ENCODE measurements at places on chromosomes 4 and X.

- DNase-seq: no peak
These were observed 1225.9 kb downstream of the PCDH19 start for GRCh38 chrX:99184153-99184552.

DNA sequence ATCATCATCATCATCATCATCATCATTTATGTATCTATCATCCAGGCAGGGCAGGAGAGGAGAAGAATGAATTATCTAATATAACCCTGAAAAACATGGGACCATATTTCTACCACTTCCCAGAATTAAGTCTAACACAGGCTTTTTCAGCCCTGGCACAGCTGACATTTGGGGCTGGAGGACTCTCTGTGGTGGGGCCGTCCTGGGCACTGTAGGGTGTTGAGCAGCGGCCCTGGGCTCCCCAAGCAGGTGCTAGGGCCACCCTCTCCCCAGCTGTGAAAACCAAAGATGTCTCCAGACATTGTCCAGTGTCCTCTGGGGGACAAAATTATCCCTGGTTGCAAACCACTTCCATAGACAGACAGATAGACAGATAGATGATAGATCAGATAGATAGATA, 288.4 kb downstream of the CRLF2 start:
- peak; percentile 23 for DNase-seq

GRCh38 chr4:14178421-14178820, 550.9 kb upstream of the BOD1L1 start:
- no peak for DNase-seq

DNA sequence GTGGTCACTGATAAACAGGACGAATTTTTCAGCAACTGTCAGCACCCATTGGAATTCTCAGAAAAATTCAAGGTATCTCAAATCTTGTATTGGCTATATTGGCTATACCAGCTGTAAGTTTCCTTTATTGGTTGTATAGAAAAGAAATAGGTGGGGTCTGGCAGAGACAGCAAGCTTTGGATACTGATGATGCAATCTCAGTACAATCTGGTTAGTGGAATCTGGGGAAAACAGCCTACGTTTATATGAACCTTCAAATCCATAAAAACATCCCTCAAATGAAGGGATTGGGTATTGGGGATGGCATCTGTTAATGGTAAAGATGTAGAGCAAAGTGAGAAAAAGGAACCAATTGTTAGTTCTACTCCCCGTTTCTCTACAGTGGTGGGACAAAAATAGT, 76.4 kb upstream of the MBNL3 start:
- DNase-seq: no peak

DNA sequence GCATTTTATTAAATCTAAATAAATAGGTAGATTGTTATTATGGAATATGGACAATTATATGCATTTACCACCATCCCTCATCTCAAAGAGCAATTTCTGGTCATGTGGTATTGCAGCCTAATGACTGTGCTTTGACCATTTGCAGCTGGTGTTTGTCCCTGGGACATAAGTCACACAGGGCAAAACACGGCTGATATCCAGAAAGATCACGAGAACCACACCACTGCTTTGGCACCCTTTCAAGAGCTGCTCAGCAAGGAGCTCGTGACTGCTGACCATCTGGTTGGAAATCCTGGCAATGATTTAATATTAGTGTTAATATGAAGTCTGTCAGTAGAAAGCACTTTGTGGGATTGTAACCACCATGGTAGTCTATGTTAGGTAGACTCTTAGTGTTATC, 545.0 kb downstream of the GBA3 start:
- no peak for DNase-seq

DNA sequence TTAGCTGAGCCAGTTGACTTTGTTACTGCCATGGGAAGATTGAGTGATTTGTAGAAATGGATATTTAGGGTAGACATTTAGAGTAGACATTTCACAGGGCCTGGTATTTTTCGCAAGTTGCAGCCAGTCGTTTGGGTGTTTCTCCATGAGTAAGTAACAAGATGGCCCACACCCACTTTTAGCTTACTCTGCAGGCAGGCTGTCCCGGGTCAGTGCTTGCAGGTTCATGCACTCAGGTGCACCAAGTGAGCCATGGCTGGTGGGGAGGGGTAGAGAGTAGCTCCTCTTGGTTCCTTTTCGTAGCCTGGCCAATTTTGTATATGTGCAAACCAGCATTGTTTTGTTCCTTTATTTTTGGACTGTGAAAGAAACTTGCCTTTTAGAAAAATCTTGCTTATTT, 145.6 kb downstream of the POLA1 start:
- no peak for DNase-seq

DNA sequence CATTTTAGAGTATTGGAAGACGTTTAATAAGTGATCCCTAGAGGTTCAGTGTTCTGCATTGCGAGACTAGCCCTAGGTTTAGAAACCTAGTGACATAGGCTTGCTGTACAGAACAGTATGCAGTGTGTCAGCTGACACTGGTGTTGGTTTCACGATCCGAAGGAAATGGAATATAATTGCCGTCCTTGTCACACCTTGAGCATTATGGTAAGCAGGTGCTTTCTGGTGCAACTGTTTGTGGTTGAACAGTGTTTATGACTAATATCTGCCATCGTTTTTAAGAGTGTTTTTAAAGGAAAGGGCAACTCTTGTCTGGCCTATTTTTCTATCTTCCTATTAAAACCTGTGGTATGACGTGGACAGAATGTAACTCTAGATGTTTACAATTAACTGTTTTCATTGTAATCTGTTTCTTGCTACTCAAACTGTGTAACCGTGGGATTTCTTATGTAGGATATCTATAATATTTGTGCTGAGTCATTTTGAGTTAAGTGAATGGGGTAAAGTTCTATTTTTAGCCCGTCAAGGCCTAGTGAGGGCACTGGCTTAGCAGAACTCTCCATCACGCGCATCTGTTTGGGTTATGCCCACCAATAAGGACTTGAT, 53.8 kb upstream of the TBC1D14 start:
- DNase-seq: no peak

GRCh38 chr4:74805601-74806000, 11.3 kb upstream of the BTC start:
- DNase-seq: no peak

DNA sequence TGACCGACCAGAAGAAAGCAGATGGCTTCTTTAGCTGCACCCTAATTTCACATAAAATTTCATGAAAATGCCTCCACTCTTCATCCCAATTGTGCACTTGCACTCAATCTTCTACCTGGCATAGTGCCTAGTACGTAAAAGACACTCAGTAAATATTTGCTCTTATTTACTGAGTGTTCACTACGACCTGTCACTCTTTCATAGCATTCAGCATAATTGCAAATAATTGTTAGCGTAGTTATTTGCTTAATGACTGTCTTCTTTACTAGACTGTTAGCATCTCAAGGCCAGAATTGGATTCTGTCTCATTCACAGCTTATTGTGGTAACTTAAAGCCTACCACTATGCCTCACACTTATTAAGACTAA, 130.2 kb downstream of the ENOX2 start:
- DNase-seq: no peak

DNA sequence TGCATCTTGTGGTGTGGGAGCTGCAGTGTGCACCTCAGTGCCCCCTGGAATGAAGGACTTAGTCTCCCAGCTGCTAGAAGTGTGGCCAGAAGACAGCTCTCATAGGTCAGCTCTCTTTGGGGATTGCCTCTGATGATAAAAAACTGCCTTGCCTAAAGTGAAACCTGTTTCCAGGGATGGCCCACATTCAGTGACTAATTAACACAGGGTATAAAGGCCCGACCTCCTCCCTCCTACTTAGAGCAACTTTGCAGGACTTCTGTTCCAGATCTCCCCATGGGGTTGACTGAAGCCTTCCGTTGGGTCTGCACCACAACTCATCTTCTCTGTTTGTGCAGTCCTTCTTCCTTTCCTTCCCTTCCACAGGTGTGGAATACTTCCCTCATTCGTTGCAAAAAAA, 53.2 kb downstream of the SPINK2 start:
- no peak for DNase-seq

- DNase-seq: peak; percentile 61
These were observed 773 bp upstream of the VMA21 start for GRCh38 chrX:151396042-151396824.

DNA sequence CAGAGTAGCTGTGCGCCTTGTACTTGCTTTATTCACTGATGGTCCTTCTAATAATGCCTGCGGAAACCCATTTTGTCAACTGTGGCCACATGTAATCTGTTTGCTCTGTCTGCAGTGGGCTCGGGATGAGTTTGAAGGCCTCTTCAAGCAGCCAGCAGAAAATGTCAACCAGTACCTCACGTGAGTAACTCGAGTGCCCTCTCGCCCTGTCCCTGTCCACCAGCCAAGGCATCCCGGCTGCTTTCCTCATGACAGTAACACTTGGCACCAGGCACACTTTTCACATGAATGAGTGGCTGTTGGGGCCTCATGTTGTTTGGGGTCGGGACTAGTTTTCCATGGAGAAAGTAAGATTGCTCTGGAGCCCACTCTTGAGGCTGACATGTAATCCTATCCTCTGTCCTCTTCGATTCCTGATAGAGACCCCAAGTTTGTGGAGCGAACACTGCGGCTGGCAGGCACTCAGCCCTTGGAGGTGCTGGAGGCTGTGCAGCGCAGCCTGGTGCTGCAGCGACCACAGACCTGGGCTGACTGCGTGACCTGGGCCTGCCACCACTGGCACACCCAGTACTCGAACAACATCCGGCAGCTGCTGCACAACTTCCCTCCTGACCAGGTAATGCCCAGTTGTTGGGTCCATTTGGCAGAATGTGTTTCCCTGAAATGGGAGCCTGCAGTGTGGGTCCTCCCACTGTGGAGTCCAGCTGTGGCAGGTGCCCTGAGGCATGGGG, 8.8 kb upstream of the CDK16 start:
- DNase-seq: no peak

- no peak for DNase-seq
These were observed 6.9 kb downstream of the ZDHHC9 start for GRCh38 chrX:129836827-129837226.

DNA sequence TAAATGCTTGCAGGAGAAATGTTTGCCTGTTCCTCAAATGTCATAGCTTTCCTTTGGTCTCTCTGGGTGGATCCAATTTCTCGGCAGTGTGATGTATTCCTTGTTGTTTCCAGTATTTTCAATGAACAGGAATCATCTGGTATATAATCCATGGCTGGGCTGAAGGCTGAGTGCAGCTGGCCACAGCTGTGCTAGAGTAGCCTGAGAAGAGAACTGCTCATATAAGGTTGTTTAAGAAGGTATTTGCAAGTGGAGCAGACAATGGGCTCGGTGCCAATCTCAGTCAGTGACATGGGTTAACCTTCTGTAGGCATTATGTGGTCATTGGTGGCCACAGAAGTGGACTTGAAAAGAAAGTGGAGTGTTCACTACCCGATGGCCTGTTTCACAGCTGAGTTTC, 390.3 kb downstream of the SPRY1 start:
- DNase-seq: no peak

- DNase-seq: no peak
These were observed 482 bp downstream of the GSTCD start for GRCh38 chr4:105709081-105709450.

- no peak for DNase-seq
These were observed 4.7 kb downstream of the CPLX1 start for GRCh38 chr4:821181-821591.

DNA sequence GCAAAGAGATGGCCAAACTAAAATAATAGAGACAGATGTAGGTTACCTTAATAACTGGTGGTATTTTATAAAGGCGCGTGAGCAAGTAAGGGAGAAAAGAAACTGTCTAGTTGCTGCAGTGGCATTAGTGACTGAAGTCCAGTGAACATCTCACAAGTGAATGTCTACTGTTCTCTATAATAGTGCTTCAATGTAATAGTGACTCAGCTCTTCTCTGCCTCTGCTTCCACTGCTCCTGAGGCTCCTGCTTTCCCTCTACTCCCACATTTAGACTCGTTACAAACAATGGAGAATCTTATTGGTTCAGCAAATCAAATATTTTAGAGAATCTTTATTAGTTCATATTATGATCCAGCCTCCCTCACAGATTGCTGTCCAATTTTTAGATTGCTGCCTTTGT, 779.1 kb upstream of the HTR2C start:
- no peak for DNase-seq

DNA sequence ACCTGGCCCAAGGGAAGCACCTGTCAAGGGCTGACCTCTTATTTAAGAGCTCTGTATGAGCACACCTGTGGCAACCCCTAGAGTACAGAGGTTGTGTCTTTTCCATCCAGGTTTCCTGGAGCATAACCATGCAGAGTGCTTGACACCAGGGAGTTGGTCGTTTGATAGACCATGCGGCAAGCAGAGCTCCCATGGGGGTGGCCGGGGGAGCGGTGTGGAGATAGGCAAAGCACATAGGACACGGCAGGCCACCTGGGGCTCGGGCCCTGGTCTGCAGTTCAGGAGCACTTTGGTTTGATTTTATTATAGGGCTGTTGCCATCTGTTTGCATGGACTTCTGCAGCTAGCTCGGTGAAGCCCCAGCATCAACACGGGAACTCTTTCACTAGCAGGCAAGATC, 95.0 kb upstream of the MTM1 start:
- DNase-seq: no peak

DNA sequence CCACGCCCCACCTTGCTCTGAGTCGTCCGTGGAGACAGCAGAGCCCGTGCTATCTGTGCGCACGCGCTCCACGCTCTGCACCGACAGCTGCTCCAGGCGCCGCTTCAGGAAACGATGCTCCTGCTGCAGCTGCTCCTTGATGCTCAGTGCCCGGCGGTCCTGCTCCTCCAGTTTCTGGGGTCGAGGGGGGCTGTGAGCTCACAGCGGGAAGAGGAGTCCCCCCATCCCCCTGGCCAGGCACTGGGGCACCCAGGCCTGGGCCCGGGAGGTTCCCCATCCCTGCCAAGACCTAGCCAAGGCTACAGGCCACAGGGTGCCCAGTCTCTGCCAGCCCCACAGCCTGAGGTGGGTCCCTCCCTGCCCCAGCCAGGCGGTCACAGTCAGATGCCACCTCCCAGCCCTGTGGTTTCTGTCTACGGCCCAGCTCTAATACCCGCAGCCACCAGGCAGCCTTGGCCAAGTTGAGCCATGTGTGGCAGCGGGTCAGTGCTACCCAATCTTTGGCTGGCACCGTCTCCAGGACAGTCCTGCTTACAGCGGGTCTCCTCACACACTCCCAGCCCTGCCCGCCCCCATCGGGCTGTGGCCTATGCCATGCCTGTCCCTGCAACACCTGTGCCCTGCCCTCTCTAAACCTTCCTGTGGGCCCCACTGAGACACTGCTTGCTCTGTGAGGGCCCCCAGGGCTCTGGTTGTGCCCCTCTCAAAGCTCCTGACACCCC, 9.3 kb upstream of the HAUS3 start:
- peak; percentile 44 for DNase-seq

DNA sequence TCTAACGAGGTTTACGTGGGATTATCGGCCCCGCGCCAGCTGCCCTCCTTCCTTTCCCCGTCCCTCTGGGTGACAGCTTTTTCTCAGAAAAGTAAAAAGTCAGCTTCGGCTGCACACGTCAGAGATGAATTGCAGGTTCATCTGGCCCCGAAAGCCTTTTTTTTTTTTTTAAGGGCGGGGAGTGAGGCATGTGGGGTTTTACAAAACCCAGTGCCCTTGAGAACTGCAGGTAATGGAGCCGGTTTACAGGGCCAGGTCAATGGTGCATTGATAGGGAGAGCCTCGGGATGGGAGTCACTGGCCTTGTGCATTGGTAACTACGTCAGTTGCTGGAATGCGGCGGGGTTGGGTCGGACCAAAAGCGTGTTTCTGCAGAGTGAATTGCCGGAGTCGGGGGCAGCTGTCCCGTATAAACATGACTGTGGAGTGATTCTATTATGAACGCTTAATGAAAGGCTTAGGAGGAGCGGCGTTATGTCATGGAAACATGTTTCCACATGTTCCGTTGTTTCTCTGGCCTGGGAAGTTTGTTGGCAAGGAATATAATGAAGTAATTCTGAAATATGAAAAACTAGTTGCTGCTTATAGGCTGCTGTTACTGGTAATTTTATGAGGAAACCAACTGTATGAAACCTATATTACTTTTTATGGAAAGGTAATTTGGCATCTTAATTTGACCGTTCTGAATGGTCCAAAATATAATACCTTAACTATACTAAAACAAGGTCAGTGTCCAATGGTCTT, 1.1 kb downstream of the HSPA4L start:
- peak; percentile 52 for DNase-seq
